ENCODE measurements at places on chromosomes 16 and 17. TPM values are rescaled to one million over a fixed set of nuclear protein-coding genes. Genes with fewer than 3 reads are reported as not detected.

DNA sequence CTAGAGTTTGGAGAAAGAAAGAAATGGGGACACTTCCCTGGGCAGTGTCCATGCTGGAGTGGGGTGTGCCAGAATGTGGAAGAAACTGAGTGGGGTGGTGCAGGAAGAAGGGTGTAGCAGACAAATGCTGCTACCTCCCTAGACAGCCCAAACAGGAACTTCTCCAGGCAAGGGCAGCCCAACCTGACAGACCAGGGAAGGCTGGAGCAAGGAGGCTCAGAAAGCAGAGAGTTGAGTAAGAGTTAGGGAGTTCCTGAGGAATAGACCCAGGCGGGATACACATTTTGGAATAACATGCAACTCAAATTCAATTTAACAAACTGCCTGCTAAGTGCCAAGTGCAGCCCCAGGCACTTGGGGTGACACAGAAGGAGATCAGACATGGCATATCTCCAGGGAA is 1.0 kb upstream of the MYO18A start:
- DNase-seq: no peak

DNA sequence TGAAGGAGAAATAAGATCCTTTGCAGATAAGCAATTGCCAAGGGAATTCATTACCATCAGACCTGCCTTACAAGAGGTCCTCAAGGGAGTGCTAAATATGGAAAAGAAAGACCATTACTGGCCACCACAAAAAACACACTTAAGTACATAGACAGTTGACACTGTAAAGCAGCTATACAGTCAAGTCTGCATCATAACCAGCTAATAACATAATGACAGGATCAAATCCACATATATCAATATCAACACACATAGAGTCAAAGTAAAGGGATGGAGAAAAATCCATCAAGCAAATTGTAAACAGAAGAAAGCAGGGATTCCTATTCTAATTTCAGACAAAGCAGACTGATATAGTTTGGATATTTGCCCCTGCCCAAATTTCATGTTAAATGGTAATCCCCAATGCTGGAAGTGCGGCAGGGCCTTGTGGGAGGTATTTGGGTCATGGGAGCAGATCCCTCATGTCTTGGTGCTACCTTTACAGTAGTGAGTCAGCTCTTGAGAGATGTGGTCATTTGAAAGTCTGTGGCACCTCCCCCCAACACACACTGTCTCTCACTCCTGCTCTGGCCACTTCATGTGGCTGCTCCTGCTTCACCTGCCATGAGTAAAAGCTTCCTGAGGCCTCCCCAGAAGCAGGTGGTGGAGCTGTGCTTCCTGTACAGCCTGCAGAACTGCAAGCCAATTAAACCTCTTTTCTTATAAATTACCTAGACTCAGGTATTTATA is 32.8 kb downstream of the TANC2 start:
- DNase-seq: no peak

DNA sequence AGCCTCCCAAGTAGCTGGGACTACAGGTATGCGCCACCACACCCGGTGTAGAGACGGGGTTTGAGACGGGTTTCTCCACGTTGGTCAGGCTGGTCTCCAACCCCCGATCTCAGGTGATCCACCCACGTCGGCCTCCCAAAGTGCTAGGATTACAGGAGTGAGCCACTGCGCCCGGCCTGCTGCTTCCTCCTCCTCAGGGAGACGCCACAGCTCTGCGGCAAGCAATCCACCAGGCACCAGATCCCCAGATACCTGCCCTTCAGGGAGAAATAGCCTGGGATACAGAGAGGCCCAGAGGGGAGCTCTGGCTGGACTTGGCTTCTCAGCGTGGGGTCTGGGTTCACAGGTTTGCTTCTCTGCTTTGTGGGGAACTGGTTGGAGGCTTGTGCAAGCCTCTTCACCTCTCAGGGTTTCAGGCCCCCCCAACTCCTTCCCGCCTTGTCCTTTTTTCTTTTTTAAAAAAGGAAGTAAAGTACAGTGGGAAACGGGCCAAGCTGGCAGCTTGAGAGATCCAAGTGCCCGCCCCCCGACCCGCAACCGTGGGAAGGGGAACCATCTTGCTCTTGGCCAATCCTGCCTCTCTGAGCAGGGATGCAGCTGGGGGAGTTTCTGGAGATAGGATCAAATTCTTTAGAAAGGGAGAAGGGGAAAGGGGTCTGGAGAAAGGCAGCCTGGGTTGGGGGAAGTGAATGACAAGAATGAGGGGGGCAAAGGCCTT is 2.6 kb upstream of the SPHK1 start:
- no peak for DNase-seq

- DNase-seq: no peak
Measured at GRCh38 chr17:69696650-69697049, 282.2 kb downstream of the MAP2K6 start.

- DNase-seq: no peak
Measured at GRCh38 chr16:23949630-23950290, 114.0 kb downstream of the PRKCB start.

GRCh38 chr16:86895606-86896005 is 317.3 kb downstream of the FOXL1 start:
- DNase-seq: no peak

- no peak for DNase-seq
Measured at GRCh38 chr17:33667052-33667509, 374.0 kb upstream of the ASIC2 start.

The CCL16 gene
- total RNA-seq: 2.0 TPM

The ICAM2 gene
- total RNA-seq: 7.9 TPM
